ENCODE measurements at places on chromosomes 4 and X. TPM values are rescaled to one million over a fixed set of nuclear protein-coding genes. Genes with fewer than 3 reads are reported as not detected.

KCNIP4 gene
- total RNA-seq: not detected

CT45A1 gene
- not detected for total RNA-seq

NUDT11 gene
- total RNA-seq: 13.0 TPM

HMX1 gene
- total RNA-seq: 0.58 TPM

SPON2 gene
- 454 TPM for total RNA-seq

SGCB gene
- 13.0 TPM for total RNA-seq

NUDT10 gene
- total RNA-seq: 1.9 TPM

PF4V1 gene
- 1.6 TPM for total RNA-seq

FSTL5 gene
- total RNA-seq: not detected

SPIN3 gene
- total RNA-seq: 4.4 TPM

BEX2 gene
- total RNA-seq: not detected

GALNTL6 gene
- not detected for total RNA-seq

TGIF2LX gene
- total RNA-seq: not detected

TLR7 gene
- total RNA-seq: not detected

OPRPN gene
- not detected for total RNA-seq

TMPRSS11F gene
- total RNA-seq: not detected

GPR173 gene
- total RNA-seq: 1.9 TPM

CPE gene
- total RNA-seq: 1.2 TPM

TMEM255A gene
- not detected for total RNA-seq

SLC49A3 gene
- 1.9 TPM for total RNA-seq

GAB3 gene
- 0.58 TPM for total RNA-seq

CCKAR gene
- not detected for total RNA-seq

DKK2 gene
- total RNA-seq: not detected

IBSP gene
- not detected for total RNA-seq

MAGEA2B gene
- total RNA-seq: not detected

UBE2K gene
- total RNA-seq: 16.8 TPM

TLR8 gene
- not detected for total RNA-seq

SLC6A8 gene
- 7.4 TPM for total RNA-seq

NPY2R gene
- not detected for total RNA-seq

F11 gene
- total RNA-seq: not detected

GK gene
- total RNA-seq: 12.4 TPM

NRK gene
- total RNA-seq: 1.2 TPM

ENOPH1 gene
- 30.8 TPM for total RNA-seq

UGT2A1 gene
- total RNA-seq: not detected

GNRHR gene
- not detected for total RNA-seq

CPLX1 gene
- total RNA-seq: not detected

LYAR gene
- total RNA-seq: 10.1 TPM

PHOX2B gene
- not detected for total RNA-seq

SSX4B gene
- not detected for total RNA-seq

AKAP17A gene
- total RNA-seq: 21.4 TPM

SLITRK4 gene
- not detected for total RNA-seq

KLB gene
- not detected for total RNA-seq

FAM184B gene
- not detected for total RNA-seq

LANCL3 gene
- total RNA-seq: not detected

IGSF1 gene
- total RNA-seq: not detected

SRD5A3 gene
- 6.9 TPM for total RNA-seq

SMIM20 gene
- total RNA-seq: 37.5 TPM

MAGEC1 gene
- not detected for total RNA-seq

SPANXC gene
- total RNA-seq: not detected

NAA11 gene
- total RNA-seq: not detected

WAS gene
- not detected for total RNA-seq

SLC9B1 gene
- total RNA-seq: 0.29 TPM

GYG2 gene
- 8.1 TPM for total RNA-seq

Data from myometrial cell (primary cell).